ENCODE measurements at places on chromosomes 3 and 15.

- no peak for DNase-seq
Measured at GRCh38 chr3:13106308-13107001, 33.2 kb upstream of the IQSEC1 start.

- no peak for DNase-seq
Measured at GRCh38 chr15:58748040-58748851, 1.3 kb downstream of the ADAM10 start.

- no peak for DNase-seq
Measured at GRCh38 chr3:26753095-26753494, 130.5 kb downstream of the LRRC3B start.

DNA sequence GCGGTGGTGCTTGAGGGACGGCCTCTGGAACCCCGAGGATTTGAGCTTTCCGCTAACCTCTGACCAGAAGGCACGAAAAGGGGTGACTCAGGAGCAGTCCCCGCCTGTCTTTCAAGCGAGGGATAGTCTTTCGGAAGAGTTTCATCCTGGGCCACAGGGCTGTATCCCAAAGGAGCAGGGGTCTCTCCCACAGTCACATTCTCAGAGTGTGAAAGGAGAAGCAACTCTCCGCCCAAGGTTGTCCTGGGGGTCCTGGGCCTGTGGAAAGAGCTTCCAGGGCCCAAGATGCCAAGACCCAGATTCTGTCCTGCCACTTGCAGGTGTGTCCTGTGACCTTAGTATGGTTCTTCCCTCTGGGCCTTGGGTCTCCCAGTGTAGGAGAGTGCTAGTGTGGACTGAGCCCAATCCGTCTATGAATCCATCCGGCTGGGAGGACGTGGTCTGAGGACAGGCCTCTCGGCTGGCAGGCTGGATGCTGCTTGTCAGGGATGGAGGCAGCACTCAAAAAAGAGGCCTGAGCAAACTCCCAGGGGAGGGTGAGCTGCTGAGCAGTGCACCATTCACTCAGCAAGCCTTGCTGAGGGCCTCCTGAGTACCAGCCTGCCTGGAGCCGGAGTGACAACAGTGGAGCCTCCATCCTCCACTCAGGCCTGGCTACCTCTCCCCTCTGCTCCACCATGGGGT, 1.6 kb upstream of the DUSP7 start:
- DNase-seq, result no peak

- no peak for DNase-seq
Measured at GRCh38 chr3:171001250-171001893, 25.1 kb downstream of the SLC2A2 start.

GRCh38 chr15:68465861-68466560, 34.0 kb upstream of the ITGA11 start:
- DNase-seq, result no peak

DNA sequence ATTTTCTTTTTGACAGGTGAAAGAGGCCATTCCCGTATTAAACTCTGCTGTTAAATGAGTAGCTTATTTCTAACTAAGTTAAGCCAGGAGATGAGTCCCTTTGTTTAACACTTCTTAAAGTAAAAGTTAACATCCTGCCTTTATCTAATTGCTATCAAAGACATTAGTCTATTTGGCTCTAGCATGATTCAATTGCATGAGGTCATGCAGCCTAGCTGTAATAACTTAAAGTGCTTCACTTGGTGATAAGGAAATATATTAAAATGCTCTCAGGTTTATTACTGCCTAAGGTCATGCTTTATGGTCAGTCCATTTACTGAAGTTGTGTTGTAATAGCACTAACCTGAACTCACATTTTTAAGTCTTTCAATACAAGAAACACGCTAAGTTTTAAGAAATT, 82.3 kb upstream of the MLF1 start:
- DNase-seq, result no peak

GRCh38 chr15:74428970-74429780, 4.6 kb downstream of the SEMA7A start:
- DNase-seq, result no peak

- no peak for DNase-seq
Measured at GRCh38 chr15:40978141-40978540, 24.9 kb downstream of the CHAC1 start.

DNA sequence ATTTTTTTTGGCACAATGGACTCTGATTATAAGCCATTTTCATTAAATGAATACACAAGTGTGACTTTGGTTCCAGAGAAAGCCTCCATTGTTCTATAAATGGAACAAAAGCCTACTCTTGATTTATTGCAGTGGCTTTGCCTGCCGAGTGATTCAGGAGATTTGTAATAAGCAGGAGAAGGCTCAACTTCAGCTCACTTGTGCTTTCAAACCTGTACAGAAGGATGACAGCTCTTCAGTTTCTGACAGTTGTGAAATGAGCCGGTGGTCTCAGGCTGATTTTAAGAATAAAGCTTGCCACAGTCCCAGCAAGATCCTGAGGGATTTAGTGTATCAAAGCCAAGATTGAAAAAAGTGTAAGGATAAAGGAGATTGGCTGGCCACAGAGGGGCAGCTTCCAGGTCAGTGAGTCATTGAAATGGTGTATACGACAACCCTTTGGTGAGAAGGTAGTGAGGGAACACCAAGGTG, 438.8 kb upstream of the TGFBR2 start:
- DNase-seq, result no peak

DNA sequence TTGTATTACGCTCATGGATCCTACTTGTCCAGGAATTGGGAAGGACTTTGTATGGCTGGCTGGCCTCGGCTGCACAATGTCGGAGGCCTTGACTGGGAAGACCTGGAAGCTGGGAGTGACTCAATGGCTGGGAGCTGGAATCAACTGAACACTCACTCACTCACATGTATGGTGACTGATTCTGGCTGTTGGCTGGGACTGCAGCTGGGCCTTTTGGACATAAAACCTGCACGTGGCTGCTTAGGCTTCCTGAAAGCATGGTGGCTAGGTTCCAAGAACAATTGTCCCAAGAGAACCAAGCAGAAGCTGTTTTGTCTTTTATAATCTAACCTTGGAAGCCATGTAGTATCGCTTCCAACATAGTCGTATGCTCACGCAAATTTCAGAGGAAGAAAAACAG, 38.0 kb upstream of the CMTM8 start:
- DNase-seq, result no peak

- no peak for DNase-seq
Measured at GRCh38 chr3:164524201-164524600, 554.1 kb downstream of the SI start.

All from anterior cingulate cortex (tissue), 58 donors.